ENCODE measurements at places on chromosomes 3 and 15.

DNA sequence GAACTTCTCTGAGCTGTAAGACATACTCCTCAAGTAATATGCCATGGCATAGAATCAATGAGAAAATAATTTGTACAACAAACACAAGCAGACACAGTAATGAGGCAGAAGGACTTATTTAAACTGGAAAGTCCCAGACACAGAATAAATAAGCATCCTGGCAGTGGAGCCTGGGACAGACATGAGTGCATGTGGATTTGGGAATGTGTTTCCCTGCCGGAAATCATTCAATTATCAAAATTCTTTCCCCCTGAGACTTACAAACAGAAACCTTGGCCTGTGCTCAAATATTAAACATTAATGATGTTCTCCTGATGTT is 520.1 kb downstream of the ROBO1 start:
- DNase-seq: no peak

GRCh38 chr3:188124184-188124583 is 29.8 kb upstream of the LPP start:
- DNase-seq: no peak

- no peak for DNase-seq
Observed at GRCh38 chr3:72872183-72872582, 15.7 kb upstream of the GXYLT2 start.

DNA sequence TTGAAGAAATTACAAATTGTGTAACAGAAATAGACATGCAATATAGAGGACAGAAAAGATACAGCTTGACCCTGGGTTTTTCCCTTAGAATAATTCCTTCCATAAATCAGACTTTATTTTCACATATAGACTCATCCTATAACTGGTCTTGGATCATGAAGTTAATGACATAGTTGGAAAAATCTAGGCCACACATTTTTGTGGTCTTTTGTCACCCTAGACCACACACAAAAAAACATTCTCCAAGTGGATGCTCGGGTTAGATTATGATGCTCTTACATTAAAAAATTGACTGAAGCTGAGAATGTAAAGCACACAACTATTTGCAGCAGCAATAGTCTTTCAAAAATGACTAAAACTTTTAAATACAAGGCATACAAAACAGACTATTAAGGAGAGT is 7.5 kb upstream of the PLA2G4D start:
- no peak for DNase-seq

- peak; percentile 39 for DNase-seq
Observed at GRCh38 chr3:45057557-45057956, 31.5 kb downstream of the CLEC3B start.

- DNase-seq: peak; percentile 65
Observed at GRCh38 chr3:194134231-194134756, 1.7 kb upstream of the HES1 start.

DNA sequence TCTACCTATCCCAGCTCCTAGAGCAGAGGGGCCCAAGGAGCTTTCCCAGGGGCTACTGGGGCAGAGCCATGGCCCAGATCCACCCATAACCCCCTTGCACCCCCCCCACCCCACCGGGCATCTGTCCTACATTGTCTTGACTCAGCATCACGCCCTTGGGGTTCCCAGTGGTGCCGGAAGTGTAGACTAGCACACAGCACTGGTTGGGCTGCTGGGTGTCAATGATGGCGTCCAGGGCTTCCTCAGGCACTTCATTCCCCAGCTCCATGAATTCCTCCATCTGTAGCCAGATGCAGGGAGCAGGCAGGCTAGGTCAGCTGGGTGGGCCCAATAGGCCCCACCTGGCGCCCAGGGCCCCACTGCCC is 33.2 kb downstream of the IDH3A start:
- DNase-seq: no peak

DNA sequence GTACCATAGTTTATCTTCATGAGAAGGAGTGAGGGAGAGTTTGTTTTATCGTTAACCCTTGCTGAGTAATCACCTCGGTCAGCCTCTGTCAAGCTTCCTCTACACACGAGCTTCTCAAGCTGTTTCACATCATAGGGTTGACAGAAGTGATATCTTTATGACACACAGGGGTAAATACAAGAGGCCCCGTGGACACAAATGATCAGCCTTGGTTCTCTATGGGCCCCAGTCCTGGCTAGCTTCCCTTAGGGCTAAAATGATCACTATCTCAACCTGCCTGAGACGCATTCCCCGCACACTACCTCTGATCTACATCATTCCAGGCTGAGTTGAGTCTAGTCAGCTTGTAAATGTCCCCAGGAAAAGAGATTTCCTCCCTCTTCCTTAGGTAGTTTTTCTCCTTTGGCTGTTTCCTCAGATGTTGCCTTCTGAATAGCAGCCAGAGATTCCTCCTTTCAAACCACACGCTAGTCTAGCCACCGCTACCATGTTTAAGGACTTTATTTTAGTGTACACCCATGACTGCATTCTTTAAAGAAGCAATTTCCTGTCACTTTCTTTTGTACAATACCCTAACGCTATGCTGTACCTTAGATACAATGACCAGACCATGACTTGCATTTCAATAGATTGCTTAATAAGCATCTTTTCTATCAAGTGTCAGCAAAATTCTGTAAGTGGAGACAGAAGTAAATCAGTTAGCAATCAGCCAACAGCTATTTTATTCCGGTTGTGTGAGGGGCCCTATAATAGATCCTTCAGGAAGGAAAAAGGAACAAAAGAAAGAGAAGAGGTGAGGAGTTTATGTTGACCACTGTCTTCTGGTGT is 35.1 kb upstream of the PPARG start:
- no peak for DNase-seq

GRCh38 chr15:101698314-101698713 is 26.0 kb downstream of the TARS3 start:
- no peak for DNase-seq

GRCh38 chr15:62840526-62841268 is 201.8 kb upstream of the TPM1 start:
- no peak for DNase-seq

DNA sequence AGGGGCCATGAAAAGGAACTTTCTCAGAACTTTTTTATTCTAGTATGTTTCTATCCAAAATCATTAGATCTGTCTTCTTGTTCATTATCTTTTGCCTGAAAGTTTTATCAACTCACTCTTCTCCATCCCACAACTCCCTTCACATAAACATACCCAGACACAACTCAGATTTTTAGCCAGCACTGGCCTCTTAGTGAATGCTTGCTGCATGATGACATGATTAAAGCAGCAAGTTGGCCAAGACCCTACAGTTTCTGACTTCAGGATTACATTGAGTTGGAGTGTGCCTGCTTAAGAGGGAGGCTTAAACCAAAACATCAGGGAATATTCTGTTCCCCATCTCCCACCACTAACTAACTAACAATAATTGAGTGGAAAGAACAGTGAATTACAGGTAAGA is 38.1 kb downstream of the PLSCR2 start:
- no peak for DNase-seq

DNA sequence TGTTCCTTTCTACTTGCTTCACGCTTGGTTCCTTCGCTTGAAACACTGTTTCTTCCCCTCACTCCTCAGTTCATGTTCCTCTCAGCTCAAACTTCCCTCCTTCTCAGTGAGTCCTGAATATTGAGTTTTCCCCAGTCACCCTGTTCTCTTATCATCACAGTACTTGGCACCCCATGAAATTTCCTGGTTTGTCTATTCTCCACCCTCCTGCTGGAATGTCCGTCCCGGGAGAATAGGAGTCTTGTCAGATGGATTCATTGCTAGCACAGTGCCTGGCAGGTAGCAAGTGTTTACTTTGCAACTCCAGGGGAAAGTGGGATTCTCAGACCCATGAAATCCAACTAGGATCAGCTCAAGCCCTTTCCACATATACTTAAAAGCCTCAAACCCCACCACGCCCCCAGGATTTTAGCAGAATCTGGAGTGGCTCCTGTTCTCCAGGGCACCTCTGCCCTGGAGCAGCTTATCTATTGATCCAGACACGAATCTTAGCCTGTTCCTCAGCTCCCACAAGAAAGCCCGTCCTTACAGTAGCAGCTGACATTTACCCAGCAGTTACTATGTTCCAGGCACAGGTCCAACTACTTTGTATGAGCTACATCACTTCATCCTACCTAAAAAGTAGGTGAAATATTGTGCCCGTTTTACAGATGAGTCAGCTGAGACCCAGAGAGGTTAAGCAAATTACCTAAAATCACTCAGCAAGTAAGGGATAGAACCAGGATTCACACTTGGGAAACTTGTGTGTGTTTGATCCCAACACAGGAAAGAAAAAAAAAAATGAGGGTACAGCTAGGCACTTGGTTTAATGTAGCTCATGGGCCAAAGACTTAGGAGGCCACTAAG is 36.8 kb upstream of the MAP3K13 start:
- DNase-seq: no peak

GRCh38 chr3:38165722-38166387 is 518 bp downstream of the OXSR1 start:
- DNase-seq: no peak

DNA sequence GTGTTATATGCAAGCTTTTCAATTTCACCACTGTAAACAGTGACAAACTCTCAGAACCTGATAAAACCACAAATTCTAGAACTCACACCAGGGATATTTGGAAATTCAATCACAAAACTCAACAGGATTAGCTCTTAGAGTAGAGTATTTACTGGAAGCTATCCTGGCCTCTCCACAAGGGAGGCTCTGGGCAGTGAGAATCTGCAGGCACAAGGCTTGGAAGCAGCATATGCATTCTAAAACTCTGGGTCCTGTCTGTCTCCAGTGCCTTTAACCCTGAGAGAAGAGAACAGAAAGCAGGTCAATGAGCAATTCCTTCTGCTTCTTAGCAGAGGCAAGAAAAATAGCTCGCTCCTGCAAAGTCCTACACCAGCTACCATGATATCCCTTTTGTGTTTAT is 23.4 kb downstream of the PLSCR4 start:
- no peak for DNase-seq

- DNase-seq: peak; percentile 41
Observed at GRCh38 chr3:142888481-142889211, at the start of gene PCOLCE2. PCOLCE2 (minus strand) TSS chr3:142889083; CDS start chr3:142888896, 187 bp downstream.

DNA sequence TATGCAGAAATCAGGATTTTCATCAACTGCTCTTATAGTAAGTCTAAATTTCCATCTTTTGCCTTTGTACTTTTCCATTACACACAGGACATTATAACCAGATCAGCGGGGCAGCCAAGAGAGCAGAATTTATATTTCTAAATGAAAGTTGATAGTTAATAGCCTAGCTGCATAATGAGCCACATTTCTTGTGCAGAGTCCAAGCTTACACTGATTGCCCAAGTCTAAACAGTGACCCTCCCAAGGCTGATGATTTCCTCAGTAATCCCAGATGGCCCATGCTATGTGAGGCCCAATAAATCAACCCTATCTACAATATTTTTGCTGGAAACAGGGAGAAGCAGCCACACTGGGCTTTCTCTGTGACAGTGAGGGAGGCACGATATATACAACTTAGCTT is 475.8 kb upstream of the KCNMB2 start:
- DNase-seq: no peak

GRCh38 chr3:197906850-197907187 is 43.2 kb upstream of the RPL35A start:
- DNase-seq: no peak

DNA sequence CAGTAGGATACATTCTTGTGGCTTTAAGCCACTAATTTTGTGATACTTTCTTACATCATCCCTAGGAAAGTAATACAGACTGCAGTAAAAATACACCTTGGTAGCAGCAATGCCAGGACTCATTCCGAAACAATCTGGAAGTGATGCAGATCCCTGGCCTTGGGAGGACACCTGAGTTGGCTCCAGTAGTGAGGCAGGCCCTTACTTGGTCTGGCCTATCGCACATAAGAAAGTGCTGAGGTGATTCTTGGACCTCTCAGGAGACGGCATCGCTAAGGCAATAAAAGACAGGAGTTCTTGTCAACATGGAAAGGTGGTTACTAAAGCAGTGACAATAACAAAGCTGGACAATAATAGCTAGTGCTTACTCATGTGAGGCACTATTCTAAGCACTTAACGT is 126.5 kb downstream of the SUCNR1 start:
- DNase-seq: no peak

- DNase-seq: no peak
Observed at GRCh38 chr3:58015520-58015915, 7.3 kb downstream of the FLNB start.

- DNase-seq: no peak
Observed at GRCh38 chr3:132283916-132284405, 33.2 kb upstream of the ACP3 start.

GRCh38 chr3:17554078-17554477 is 188.4 kb downstream of the TBC1D5 start:
- DNase-seq: no peak

DNA sequence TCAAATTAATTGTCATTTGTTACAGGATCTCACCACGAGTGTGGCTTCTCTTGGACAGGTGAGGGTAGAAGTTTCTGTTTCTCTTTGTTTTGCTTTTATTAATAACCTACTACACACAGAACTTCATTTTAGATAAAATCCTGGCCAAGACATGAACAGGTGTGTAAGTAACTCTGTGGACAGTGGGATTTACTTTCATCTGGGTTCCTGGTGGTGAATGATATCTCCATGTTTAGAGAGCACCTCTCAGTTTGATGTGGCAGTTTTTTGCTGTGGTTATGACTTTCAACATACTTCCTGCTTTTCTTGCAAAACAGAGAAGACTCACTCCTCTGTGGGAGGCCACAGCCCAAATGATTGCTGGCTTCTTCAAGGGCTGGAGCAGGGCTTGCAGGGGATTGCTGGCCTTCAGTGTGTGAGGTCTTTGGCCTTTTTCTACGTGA is 71.1 kb upstream of the XCR1 start:
- DNase-seq: peak; percentile 65

- DNase-seq: no peak
Observed at GRCh38 chr3:97970156-97970555, 2.1 kb downstream of the RIOX2 start.

- DNase-seq: no peak
Observed at GRCh38 chr15:85785887-85786780, 8.6 kb downstream of the KLHL25 start.

- DNase-seq: no peak
Observed at GRCh38 chr15:60376677-60377095, 21.1 kb downstream of the ANXA2 start.

DNA sequence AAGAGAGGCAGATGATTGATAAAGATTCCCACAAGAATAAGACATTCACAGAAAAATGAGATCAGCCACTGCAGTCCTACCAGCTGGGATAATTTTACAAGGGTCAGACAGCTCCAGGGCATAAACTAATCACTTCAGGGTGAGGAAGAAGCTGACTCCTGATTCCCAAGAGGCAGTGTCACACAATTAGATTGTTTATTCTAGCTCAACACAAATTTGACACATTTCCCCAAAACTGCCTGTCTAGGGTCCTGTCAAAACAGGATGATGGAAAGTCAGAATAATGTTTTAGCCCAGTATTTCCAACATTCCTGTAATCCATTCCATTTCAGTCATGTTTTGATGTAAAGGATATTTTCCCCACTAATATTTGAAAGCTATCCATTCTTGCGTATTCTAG is 110.8 kb downstream of the TNIK start:
- no peak for DNase-seq

DNA sequence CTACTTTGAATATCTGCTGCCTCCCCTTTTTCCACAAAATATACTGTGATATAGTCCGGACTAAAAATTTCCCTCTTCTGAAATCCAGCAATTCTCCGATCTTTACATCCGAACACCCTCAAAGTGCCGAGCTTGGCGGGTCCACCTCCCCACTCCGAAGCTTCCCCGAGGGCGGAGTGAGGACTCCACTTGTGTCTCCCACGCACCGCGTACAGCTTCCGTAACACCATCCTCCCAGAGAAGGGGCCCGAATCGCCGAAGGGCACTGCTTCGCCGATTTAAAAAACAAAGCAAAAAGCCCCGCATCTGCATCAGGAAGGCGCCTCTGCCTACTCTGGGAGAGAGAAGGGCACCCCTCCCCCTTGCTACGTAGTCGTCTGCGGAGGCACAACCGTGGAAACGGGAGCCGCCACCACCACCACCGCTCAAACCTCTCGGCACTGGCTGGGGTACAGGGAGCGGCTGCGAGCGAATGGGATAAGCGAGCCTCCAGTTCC is 551 bp downstream of the NCBP2 start:
- peak; percentile 79 for DNase-seq
